ENCODE measurements at places on chromosomes 3 and 15. TPM values are rescaled to one million over a fixed set of nuclear protein-coding genes. Genes with fewer than 3 reads are reported as not detected.

CACNA1D gene
- polyA plus RNA-seq, result not detected

FSD2 gene
- polyA plus RNA-seq, result 0.04 TPM

DNA sequence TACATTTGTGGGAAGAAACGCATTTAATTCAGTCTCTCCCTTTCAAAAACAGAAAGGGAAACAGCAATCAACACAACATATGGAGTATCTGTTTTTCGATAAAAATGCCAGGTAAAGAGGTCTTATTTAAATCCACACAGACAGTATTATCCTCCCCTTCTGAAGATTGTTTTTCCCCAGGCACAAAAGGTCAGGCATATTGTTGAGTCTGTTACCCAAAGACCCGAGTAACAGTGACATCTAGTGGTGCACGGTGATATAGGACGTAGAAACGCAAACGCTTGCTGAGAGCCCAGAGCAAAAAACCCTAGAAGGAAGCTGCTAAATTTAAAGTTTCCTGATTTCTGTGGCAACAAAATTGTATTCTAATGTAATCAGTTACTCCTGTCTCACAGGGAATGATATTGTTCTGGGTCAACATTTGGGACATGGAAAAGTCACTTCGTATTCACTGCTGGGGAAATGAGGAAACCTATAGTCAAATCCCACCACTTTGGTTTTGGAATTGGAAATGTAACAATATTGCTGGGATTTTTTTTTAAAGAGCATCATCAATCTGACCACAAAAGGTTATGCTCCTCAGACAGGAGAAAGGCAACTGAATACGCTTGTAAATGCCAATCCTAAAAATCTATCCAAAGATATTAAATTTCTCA is 312.7 kb upstream of the CCDC54 start:
- DNase-seq, result peak; percentile 80

P2RY13 gene
- not detected for polyA plus RNA-seq

SLC22A14 gene
- not detected for polyA plus RNA-seq

GOLGA8T gene
- not detected for polyA plus RNA-seq

GRCh38 chr3:133905376-133905775 is 9.7 kb upstream of the RAB6B start:
- no peak for DNase-seq

GRCh38 chr3:87987952-87988351 is 70.9 kb downstream of the CGGBP1 start:
- DNase-seq, result peak; percentile 17

DNA sequence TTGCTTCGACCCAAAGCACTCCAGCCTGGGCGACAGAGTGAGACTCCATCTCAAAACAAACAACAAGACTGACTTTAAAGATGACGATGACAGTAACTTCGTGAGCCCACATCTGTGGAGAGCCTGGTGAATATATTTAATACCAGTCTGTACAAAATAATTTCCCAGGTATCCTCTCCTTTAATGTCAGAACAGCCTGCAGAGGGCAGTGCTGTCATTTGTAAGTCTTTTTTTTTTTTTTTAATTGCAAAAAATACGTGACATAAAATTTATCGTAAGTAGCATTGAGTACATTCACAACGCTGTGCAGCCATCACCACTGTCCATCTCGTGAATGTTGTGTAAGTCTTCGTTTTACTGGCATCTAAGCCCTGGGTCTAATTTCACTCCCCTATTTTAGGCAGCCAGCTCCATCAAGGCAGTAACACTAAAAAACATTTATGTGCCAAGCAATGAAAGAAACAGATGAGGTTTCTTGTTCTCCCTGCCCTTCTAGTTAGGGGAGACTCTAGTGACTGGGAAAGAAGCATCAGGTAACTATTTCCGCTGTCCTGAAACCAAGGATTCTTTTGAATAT is 1.4 kb downstream of the HTD2 start:
- DNase-seq, result peak; percentile 79

- DNase-seq, result peak; percentile 31
Measured at GRCh38 chr3:135516143-135516542, 449.4 kb upstream of the PPP2R3A start.

- peak; percentile 76 for DNase-seq
Measured at GRCh38 chr15:50685976-50686468, 575 bp downstream of the TRPM7 start.

DNA sequence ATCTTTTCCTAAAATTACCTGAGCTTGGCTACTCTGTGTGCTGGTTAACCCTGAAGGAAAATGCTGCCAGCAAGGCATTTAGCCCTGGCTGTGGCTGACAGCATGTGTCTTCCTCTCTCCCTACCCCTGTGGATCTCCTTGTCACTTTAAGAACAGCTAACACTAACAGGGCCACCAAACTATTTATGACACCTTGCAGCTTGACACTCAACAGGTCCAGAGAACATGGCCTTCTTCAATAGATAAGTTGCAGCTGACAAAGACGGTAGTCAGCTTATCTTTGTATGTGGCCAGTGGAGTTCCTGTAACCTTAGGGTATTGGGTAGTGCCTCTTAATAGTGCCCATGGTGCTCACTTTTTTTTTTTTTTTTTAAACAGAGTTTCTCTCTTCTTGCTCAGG is 32.0 kb upstream of the COPB2 start:
- no peak for DNase-seq

GRCh38 chr15:60362321-60363086 is 35.3 kb downstream of the ANXA2 start:
- peak; percentile 95 for DNase-seq

GRCh38 chr3:40079847-40080240 is 229.7 kb upstream of the EIF1B start:
- peak; percentile 75 for DNase-seq

GRCh38 chr3:187066228-187066995 is 72.9 kb downstream of the RPL39L start:
- DNase-seq, result peak; percentile 40

- DNase-seq, result no peak
Measured at GRCh38 chr3:59935025-59935424, 885.2 kb upstream of the CFAP20DC start.

Measured in GM23248 (cell line).